ENCODE measurements at places on chromosomes 3 and 15.

- no peak for DNase-seq
Observed at GRCh38 chr3:29067007-29067406, 213.9 kb upstream of the RBMS3 start.

DNA sequence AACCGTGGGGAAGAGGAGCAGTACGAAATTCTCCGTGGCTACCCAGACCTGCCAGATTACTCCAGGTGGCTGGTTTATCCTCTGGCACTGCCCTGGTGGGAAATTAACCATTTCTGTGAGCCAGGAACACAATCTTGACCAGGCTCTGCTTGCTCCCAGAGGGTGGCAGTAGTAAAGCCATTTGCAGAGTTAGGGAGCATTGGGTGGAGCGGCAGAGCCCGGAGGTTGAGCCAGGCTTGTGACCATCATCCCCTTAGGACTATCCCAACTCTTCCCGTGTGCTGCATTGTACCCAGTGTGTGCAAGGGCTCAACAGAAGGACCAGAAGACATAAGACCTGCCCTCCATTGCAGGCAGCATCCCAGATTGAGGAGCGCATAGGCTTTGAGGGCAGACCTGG is 5.3 kb downstream of the KNG1 start:
- no peak for DNase-seq

GRCh38 chr15:79595995-79596622 is 164.0 kb downstream of the MINAR1 start:
- peak; percentile 23 for DNase-seq

DNA sequence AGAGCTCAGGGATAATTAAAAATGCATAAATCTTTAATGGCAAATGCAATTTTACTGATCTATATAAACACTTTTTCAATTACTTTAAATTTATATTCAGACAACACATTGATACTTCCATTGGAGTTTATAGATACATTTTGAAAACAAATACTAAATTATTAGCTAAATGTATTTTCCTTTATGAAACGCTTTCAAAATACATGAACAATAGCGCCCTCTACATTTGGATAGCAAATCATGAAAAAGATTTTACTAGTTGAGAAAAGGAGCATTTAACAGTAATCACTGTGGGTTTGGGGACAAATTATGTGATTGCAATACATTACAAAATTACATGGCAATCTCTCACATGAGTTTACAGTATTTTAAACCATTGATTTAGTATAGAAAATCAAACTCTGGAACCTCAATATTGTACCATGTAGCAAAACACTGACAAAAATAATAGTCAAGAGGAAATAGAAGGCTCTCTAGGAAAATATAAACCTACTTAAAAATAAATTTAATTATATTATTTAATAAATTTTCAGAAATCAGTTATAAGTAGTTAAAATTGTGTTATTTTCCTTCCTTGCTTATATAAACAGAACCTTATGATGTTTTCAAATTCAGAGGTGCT is 207.9 kb downstream of the ZIC1 start:
- no peak for DNase-seq

GRCh38 chr3:188214442-188214841 is 60.5 kb downstream of the LPP start:
- no peak for DNase-seq

- DNase-seq: peak; percentile 44
Observed at GRCh38 chr3:128572644-128573105, 77.9 kb downstream of the RPN1 start.

DNA sequence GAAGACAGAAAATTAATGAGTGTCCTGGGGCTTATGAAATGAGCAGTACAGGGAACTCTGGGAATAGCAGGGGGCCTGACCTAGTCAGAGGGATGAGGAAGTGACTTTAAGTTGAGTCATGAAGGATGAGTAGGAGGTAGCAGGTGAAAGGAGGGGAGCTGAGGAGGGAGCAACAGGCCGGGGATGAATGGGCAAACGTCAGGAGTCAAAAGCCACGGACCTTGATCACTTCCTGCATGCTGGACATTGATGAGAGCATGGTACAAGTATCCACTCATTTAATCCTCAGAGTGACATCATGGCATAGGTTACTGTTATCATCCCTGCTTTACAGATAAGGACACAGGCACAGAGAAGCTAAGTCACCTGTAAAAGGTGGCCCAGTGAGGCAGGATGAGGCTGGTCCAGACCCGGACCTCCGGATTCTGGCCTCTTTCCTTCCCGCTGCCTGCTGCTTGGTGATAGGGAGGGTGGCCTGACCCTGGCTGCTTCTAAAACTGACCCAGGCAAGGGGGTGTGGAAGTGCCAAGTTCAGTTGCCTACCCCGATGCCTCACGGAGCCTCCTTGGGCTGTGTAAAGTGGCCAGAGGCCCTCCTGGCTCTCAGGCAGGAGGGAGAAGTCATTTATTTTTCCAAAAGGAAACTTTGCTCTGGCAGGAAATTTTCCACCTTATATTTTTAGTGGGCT is 7.6 kb downstream of the CORO2B start:
- no peak for DNase-seq

DNA sequence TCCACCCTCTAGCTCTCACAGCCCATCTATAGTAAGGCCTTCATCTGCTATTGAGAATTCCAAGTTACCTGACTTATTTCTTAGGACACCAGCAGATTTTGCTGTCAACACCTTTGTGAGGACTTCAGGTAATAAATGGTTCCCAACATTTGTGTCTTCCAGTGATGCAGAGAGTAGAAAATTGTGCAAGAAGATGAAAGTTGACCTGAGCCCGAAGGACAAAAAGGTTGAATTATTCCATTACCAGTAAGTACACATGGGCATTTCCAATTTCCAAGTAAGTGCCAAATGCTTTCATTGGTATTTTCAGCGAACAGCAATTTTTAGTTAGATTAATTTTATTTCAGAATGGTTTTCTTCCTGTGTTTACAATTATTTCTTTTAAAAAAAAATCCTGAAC is 35.4 kb downstream of the PDIA5 start:
- DNase-seq: no peak

All from stimulated activated CD4-positive, alpha-beta T cell treated with anti-CD3 and anti-CD28 coated beads, TNF-alpha, amount 100 ng/mL, for 48 hours (primary cell).